ENCODE measurements at places on chromosomes 13 and 19.

GRCh38 chr13:88103824-88104223 lies 432.7 kb downstream of the SLITRK5 start:
- no peak for DNase-seq

DNA sequence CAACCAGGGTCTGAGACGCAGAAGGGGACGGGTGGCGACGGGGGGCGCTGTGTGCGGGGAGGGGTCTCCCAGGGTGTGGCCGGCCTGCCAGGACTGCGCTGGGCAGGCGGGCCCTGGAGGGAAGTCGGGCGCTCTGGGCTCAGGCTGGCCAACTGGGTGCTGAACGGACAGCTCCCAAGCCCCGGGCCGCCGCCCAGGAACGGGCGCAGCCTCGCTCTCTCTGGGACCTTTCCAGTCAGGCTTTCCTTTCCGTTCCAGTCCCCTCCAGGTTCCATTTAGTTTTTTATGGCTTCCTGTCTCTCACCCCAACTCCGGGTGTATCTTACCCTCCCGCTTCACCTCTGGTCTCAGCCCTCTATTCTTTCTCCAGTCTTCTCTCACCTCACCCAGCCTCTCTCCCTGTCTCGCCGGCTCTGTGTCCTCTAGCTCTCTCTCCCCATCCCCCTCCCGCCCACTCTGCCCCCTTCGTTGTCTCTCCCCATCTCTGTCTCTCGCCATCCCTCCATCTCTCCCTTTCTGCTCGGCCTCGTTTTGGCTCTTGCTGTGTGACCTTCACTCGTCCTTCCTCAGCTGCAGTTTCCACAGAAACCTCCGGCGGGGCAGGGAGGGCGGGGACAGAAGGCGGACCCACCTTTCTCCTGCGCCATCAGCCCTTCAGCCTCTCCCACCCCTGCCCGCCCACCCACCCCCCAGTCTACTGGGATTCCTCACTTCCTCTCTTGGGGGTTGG lies 3.3 kb upstream of the ATP1A3 start:
- DNase-seq, result peak; percentile 46

GRCh38 chr13:110349239-110349638 lies 42.2 kb downstream of the COL4A2 start:
- no peak for DNase-seq

DNA sequence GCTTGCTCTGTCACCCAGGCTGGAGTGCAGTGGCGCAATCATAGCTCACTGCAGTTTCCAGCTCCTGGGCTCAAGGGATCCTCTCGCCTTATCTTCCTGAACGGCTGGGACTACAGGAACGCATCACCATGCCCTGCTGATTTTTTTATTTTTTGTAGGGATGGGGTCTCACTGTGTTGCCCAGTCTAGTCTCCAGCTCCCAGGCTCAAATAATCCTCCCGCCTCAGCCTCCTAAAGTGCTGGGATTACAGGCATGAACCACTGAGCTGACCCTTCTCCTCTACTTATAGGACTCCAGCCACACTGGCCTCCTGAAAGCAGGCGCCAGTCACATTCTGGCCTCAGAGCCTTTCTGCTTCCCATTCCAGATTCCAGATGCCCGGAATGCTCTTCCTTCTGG lies 10.5 kb downstream of the DACT3 start:
- no peak for DNase-seq
